Regular cardiac myocyte (primary cell): ENCODE measurements at places on chromosomes 4 and X. TPM values are rescaled to one million over a fixed set of nuclear protein-coding genes. Genes with fewer than 3 reads are reported as not detected.

Gene CT45A3
- total RNA-seq, result not detected in 2 replicates

Gene HTR2C
- total RNA-seq, result not detected in 2 replicates

Gene RAB39B
- 0.38 and 0.56 TPM in 2 replicates for total RNA-seq

Gene LUZP4
- total RNA-seq, result not detected in 2 replicates

Gene ADRA2C
- total RNA-seq, result 0.85 and 1.9 TPM in 2 replicates

Gene TLR7
- total RNA-seq, result not detected in 2 replicates

Gene WDR13
- 73.3 and 77.3 TPM in 2 replicates for total RNA-seq

Gene IL1RAPL1
- 1.1 and 2.3 TPM in 2 replicates for total RNA-seq

Gene IGSF1
- under 0.01 TPM in 1 of 2 replicates, not detected in the other for total RNA-seq
